ENCODE measurements at places on chromosomes 3 and 15.

- H3K4me3 ChIP-seq, result no peak overlapping the region
- H3K36me3 ChIP-seq, result no peaks in the 10 kb centered on the region
- H3K27ac ChIP-seq, result no peak overlapping the region
- no peaks in the 10 kb centered on the region for H3K27me3 ChIP-seq
- H3K4me1 ChIP-seq, result no peaks in the 10 kb centered on the region
- DNase-seq, result no peak
Observed at GRCh38 chr15:68354268-68354667, 76.7 kb downstream of the FEM1B start.

DNA sequence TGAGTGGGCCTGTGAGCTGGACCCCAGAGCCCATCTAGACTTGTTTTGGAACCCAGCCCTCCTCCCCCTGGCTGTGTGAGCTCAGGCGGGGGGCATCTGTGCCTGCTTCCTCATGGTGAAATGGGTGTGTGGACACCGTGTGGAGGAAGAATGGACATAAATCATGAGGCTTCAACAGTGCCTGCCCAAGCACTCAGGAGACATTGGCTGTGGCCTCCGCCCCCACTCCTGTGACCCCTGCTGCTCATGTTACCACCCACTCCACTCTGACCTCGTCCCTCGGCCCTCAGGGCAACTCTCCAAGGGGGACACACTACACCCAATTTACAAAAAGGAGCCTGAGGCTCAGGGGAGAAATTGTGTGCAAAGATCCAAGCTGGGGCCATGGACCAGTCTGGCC, 16.6 kb downstream of the TPRA1 start:
- no peak overlapping the region for H3K4me3 ChIP-seq
- peaks cover 8% of the 10 kb centered on the region for H3K4me1 ChIP-seq
- H3K27me3 ChIP-seq, result no peaks in the 10 kb centered on the region
- peaks cover 8% of the 10 kb centered on the region for H3K36me3 ChIP-seq

- H3K36me3 ChIP-seq, result no peaks in the 10 kb centered on the region
- no peak overlapping the region for H3K4me3 ChIP-seq
- no peak for DNase-seq
- no peaks in the 10 kb centered on the region for H3K4me1 ChIP-seq
Observed at GRCh38 chr3:147269907-147270306, 136.4 kb downstream of the ZIC4 start.

GRCh38 chr3:127193341-127193740, 410 bp downstream of the PRR23E start:
- DNase-seq, result no peak
- no peaks in the 10 kb centered on the region for H3K27me3 ChIP-seq
- no peak overlapping the region for H3K4me3 ChIP-seq
- H3K4me1 ChIP-seq, result no peaks in the 10 kb centered on the region
- no peak overlapping the region for H3K27ac ChIP-seq
- no peaks in the 10 kb centered on the region for H3K36me3 ChIP-seq

GRCh38 chr3:157618075-157618760, 115.0 kb upstream of the VEPH1 start:
- no peaks in the 10 kb centered on the region for H3K27me3 ChIP-seq
- H3K27ac ChIP-seq, result no peak overlapping the region
- no peak overlapping the region for H3K4me3 ChIP-seq
- DNase-seq, result no peak
- no peaks in the 10 kb centered on the region for H3K36me3 ChIP-seq

GRCh38 chr15:67147396-67147949, 82.1 kb downstream of the SMAD3 start:
- DNase-seq, result no peak
- H3K27me3 ChIP-seq, result no peaks in the 10 kb centered on the region
- H3K4me3 ChIP-seq, result no peak overlapping the region
- H3K27ac ChIP-seq, result no peak overlapping the region

- H3K4me1 ChIP-seq, result peaks cover 8% of the 10 kb centered on the region
- no peak overlapping the region for H3K27ac ChIP-seq
- no peak overlapping the region for H3K4me3 ChIP-seq
- no peak for DNase-seq
Observed at GRCh38 chr15:38476120-38476519, 22.2 kb downstream of the FAM98B start.

DNA sequence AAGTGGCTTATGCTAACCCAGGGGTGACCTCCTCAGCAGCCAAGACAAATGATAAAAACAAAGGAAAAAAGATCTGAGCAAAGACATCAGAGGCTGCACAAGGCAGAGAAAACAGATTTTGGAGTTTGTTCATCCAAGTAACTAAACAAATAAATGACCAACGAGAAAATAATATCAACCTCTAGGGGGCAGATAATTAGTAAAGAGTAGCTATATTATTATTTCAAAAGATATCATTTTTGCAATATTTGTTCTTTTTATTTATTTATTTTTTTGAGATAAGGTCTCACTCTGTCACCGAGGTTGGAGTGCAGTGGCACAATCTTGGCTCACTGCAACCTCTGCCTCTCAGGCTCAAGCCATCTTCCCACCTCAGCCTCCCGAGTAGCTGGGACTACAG, 101.8 kb downstream of the PCCB start:
- peaks cover 5% of the 10 kb centered on the region for H3K36me3 ChIP-seq
- H3K27me3 ChIP-seq, result no peaks in the 10 kb centered on the region
- H3K4me3 ChIP-seq, result no peak overlapping the region
- H3K4me1 ChIP-seq, result no peaks in the 10 kb centered on the region

GRCh38 chr3:105505170-105505569, 138.5 kb downstream of the ALCAM start:
- H3K4me3 ChIP-seq, result no peak overlapping the region
- H3K27ac ChIP-seq, result no peak overlapping the region
- DNase-seq, result no peak
- H3K4me1 ChIP-seq, result no peaks in the 10 kb centered on the region

DNA sequence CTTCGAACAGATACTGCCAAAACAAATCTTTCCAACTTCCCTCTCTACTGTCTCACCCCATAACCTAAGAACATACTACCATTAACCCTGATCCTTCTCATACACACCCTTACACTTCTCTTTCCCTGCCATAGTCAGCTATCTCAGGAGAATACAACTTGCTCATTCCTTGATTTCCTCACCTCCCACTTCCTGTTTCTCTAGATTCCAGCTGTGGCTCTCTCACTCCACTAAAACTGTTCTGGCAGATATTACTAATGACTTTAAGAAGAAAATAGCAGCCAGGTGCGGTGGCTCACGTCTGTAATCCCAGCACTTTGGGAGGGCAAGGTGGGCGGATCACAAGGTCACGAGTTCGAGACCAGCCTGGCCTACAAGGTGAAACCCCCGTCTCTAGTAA, 4.6 kb downstream of the LSG1 start:
- peaks cover 16% of the 10 kb centered on the region for H3K4me1 ChIP-seq
- H3K4me3 ChIP-seq, result no peak overlapping the region
- no peaks in the 10 kb centered on the region for H3K27me3 ChIP-seq
- no peak for DNase-seq

DNA sequence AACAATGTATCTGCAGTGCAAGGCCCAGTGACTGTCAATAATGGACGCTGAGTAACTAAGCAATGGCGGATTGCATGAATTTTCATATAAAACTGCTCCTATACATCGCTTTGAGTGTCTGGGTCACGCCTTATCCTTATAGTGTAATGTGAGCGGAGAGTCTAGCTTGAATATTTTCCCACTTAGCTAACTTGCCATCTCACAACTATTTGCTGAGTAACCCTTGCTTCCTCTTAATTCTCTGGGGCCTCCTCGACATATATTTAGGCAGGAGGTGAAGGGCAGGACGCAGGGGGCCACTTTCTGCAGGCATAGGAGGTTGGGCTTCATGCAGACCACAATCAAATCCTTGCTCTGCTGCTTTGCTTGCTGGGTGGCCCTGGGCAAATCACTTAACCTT, 24.0 kb downstream of the ST8SIA2 start:
- H3K27ac ChIP-seq, result no peak overlapping the region
- no peak for DNase-seq
- no peaks in the 10 kb centered on the region for H3K27me3 ChIP-seq
- no peak overlapping the region for H3K4me3 ChIP-seq
- no peaks in the 10 kb centered on the region for H3K36me3 ChIP-seq

DNA sequence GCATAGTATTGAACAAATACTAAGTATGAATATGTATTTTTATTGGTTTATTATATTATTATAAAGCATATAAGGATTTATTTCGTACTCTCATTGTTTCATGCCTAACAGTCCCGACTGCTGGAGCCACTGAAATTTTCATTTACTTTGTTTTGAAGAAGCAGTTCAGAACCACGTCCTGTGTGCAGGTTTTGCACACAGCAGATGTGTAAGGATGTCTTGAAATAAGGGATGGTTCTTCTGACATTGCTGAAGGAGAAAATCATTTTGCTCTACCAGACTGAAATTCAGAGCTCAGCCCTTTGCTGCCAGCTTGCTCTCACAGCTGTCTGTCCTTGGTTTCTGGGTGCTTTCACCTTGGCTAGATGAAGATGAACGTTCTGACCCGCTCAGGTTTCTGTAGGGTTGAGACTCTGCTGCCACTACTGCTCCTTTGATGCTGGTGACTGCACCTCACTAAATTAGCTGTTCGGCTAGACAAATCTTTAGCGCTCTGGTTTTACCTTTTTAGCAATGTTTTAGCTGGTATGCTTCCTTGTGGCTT, 54.2 kb downstream of the UBE2E1 start:
- H3K36me3 ChIP-seq, result no peaks in the 10 kb centered on the region
- peaks cover 15% of the 10 kb centered on the region for H3K4me1 ChIP-seq

GRCh38 chr3:50550079-50550736, 17.3 kb downstream of the C3orf18 start:
- DNase-seq, result peak; percentile 52
- no peaks in the 10 kb centered on the region for H3K27me3 ChIP-seq
- no peaks in the 10 kb centered on the region for H3K4me1 ChIP-seq
- H3K36me3 ChIP-seq, result no peaks in the 10 kb centered on the region
- H3K27ac ChIP-seq, result no peak overlapping the region
- no peak overlapping the region for H3K4me3 ChIP-seq

- H3K36me3 ChIP-seq, result peaks cover 57% of the 10 kb centered on the region
- peaks cover 85% of the 10 kb centered on the region for H3K4me1 ChIP-seq
- no peak overlapping the region for H3K27ac ChIP-seq
- H3K4me3 ChIP-seq, result no peak overlapping the region
Observed at GRCh38 chr3:71048948-71049347, 534.6 kb downstream of the FOXP1 start.

DNA sequence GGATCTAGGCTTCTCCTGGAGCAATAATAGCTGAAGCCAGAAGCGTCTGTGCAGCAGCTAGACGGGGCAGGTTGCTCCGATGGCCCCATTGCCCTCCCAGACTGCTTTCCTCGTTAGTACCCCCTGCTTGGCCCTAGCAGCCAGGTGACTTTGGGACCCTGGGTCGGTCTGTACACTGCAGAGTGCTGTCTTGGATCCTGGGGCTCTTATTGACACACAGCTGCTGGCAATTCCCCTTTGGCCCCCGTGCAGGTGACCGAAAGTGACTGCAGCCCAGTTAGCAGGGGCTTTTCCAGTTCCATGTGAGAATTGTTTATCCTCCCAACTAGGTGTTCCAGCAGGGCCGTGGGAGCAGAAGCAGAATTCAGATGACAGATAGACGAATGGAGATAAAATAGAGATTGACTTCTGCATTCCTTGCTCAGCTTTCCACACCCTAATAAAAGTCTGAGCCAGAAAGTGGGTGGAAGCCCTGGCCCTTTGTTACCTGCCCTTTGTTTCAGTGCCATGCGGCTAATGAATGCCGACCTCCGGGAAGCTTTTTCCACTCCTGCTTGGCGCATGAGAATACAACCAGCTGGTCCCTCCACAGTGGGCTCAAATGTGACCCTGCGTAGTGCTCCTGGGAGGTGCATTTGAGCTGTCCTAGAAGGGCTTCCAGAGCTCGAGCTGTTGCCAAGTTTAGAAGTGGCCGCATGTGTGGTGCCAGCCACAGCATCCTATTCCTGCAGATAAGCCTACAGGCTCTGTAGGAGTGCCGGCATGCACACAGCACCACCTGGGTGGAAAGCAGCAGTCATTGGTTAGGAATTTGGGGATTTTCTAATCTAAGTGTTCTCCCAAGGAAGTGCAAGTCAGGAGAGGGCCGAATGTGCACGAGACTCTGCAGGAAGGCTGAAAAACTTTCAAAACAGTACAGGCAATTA, 94.4 kb downstream of the SLCO3A1 start:
- H3K4me1 ChIP-seq, result peaks cover 5% of the 10 kb centered on the region
- no peak for DNase-seq
- H3K36me3 ChIP-seq, result no peaks in the 10 kb centered on the region
- H3K27me3 ChIP-seq, result no peaks in the 10 kb centered on the region

DNA sequence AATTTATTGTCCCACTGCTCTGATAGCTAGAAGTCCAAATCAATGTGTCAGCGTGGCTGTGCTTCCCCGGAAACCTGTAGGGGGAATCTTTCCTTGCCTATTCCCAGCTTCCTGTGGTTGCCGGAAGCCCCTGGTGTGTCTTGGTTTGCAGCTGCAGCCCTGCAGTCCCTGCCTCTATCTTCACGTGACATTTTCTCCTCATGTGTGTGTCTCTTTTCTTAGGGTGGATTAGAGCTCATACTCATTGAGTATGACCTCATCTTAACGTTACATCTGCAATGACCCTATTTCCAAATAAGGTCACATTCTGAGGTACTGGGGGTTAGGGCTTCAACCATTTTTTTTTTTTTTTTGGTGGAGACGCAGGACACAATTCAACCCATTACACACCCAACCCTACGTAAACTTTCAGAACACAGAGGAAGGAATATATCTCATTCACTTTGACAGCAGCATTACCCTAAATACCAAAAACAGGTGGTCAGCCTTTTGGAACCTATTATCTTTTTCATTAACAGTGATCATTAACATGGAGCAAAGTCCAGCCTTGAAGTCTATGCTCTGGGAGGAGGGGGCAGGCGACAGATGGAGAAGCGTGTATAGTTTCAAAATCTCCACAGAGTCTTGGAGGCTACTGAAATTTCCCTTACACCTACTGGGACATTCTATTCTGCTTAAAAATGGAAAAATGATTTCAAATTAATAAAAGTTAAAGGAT, 88.6 kb downstream of the RYK start:
- no peaks in the 10 kb centered on the region for H3K4me1 ChIP-seq
- no peak for DNase-seq
- H3K27me3 ChIP-seq, result no peaks in the 10 kb centered on the region
- peaks cover 18% of the 10 kb centered on the region for H3K36me3 ChIP-seq

- no peak for DNase-seq
- H3K4me3 ChIP-seq, result no peak overlapping the region
- H3K4me1 ChIP-seq, result no peaks in the 10 kb centered on the region
Observed at GRCh38 chr3:54146506-54147239, 24.3 kb downstream of the CACNA2D3 start.

GRCh38 chr3:187920913-187921312, 175.6 kb upstream of the BCL6 start:
- no peak for DNase-seq
- H3K4me3 ChIP-seq, result no peak overlapping the region
- H3K36me3 ChIP-seq, result no peaks in the 10 kb centered on the region
- H3K4me1 ChIP-seq, result peaks cover 23% of the 10 kb centered on the region
- H3K27me3 ChIP-seq, result no peaks in the 10 kb centered on the region

DNA sequence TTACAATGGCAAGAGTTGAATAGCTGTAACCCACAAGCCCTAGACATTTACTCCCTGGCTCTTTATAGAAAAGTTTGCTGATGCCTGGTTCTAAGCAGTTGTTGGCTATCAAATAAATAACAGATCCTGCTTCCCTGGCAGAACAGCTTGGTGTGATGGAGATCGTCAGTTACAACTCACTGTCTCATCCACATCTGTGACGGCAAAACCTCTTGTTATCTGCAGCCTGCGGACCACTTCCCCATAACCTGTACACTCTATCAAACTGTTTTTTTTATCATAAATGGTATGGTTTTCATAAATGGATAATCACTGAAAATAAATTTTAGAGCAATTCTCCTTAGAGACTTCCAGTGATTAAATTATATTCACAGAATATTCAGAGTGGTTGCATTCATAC, 14.1 kb downstream of the ZDHHC3 start:
- peaks cover 14% of the 10 kb centered on the region for H3K36me3 ChIP-seq
- H3K4me1 ChIP-seq, result peaks cover under 1% of the 10 kb centered on the region
- no peak for DNase-seq
- no peak overlapping the region for H3K27ac ChIP-seq

All from CD8-positive, alpha-beta memory T cell (primary cell).